ENCODE measurements at places on chromosomes 7 and 10.

GRCh38 chr7:105599551-105599950 lies 18.3 kb upstream of the EFCAB10 start:
- no peak for DNase-seq

- DNase-seq, result no peak
Observed at GRCh38 chr10:24009736-24010135, 199.2 kb upstream of the KIAA1217 start.

DNA sequence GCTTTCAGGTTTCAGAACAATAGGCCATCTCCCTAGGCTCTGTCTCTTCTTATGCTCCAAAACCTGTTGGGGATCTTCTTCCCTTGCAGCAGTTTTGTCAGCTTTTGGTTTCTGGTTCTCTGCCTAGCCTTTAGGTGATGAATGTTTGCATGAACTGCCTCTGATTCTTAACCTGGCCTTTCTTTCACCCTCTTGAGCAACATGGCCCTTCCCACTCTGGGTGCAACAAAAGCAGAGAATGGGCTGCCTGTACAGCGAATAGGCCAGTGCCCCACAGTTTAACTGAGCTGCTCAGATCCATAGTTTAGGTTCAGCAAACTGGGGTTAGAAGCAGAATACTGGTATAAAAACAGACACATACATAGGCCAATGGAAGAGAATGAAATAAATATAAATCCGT lies 18.1 kb upstream of the NUP205 start:
- DNase-seq, result no peak

DNA sequence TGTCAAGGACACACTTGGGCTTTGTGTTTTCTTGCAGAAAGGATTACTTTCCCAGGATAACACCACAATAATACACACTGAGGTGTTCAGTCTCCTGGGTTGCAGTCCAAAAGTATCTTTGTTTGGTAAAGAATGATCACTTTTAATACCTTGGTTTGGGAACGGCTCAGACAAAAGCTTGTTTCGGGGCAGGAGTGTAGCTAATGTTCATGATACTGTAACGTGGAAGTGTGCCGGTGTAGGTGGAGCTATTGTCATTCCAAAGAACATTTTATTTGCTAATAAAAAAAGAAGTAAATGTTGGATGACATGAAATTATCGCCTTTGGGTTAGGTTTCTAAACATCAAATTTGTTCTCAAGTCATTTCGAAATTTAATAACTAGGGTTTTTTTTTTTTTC lies 1.2 kb downstream of the EIF4H start:
- no peak for DNase-seq

DNA sequence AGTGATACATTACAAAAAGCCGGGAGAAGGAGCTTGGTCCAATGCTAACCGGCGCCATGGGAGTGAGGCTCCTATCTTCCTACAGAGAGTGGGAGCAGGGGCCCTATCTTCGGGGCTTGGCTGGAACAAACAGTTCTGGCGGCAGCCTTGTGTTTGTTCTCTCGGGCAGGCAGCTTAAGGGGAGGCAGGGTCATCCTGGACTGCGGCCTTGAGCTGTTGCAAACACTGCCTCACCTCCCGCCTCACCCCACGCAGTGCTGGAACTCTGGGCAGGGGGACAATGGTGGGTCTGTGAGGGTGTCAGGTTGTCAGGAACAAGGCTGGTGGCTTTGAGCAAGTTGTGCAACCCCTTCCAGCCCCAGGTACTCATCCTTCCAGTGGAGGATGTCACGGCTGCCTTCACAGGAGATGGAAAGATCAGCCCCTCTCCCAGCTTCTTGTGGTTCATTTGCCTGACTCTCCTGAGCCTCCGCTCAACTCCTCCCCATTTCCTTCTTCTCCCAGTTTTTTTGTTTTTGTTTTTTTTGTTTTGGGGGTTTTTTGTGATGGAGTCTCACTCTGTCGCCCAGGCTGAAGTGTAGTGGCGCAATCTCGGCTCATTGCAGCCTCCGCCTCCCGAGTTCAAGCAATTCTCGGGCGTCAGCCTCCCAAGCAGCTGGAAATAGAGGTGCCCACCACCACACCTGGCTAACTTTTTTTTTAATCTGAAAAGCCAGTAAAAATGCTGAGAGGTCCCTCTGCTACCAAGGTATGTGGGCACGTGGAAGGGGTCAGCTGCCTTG lies 57.4 kb downstream of the SPOCK2 start:
- no peak for DNase-seq

DNA sequence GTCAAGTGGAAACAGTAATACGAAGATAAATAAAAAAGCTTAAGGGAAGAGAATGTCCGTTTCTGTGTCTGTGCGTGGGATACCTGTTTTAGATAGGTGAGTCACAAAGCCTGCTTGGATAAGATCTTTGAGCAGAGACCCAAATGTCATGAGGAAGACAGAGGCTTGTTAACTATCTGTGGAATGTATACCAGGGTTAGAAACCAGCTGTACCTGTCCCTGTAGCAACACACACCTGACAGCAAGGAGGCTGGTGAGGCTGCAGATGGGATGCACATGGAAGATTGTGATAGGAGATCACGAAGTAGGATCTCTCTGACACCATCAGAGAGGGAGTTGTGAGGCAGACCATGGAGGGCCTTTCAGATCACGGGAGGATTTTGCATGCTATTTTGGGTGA lies 105.3 kb downstream of the ARHGAP21 start:
- DNase-seq, result no peak

GRCh38 chr7:40282858-40283257 lies 148.1 kb downstream of the SUGCT start:
- DNase-seq, result no peak

DNA sequence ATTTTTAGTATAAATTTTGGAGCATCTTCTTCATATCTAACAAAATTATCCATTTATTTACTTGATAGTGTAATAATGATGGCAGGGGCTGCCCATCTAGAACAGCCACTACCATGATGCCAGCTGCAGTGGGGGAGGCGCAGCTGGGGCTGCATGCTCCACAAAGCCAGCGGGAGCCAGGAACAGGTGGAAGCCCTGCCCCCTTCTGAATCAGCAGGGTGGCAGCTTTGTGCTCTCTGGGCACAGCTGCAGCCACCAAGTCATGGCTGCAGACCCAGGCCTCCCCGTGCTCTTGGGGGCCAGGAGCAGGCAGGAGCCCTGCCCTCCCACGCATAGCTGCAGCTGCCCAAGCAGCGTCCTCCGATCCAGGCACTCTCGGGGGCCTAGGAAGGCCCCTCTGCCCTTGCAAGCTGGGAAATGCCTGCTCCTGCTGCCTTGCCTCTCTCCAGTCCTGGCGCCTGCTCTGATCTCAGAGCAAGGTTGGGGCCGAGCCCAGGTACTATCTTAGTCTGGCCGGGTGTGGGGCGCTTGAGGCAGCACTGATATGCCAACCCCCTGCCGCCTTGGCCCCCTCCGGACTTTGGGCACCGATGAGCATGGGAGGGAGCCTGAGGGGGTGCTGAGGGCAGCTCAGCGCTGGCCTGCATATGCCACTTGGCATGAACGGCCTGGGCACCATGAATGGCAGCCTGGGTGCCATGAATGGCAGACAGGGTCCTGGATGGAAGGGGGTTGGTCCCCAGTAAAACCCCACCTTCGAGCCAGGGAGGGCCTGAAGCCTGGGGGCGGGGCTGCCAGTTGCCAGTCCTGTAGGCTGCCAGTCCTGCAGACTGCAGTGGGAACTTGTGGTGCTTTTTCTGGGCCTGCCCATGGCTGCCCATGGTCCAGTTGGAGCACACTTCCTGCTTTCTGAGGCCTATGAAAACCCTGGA lies 1110.8 kb upstream of the POT1 start:
- DNase-seq, result no peak

DNA sequence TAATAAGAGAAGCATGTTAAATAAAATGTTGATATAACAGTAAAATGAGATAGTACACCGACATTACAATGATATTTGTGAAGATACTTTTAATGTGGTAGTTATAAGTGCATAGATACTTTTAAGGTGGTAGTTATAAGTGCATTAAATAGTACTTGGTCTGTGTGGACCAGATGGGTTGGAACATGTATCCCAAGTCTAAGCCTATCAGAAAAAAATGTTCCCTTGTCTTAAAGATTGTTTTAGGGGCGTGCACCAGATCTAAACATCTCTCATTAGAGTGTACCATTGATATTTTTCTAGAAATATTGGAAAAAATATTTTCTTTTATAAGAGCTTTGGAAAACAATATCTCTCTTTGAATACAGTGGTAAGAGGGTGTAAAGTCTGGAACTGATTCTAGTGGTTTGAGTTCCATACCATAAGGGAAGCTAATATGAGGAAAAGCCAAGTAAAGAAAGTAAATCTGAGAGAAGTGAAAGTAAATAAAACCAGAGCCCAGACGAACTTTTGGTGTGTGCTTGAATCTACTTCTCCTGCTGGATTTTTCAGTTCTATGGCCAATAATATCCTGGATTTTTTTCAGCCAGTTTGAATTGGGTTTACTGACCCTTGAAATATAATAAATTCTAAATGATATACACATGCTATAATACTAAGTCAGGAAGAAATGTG lies 175.3 kb downstream of the MBL2 start:
- no peak for DNase-seq

- DNase-seq, result no peak
Observed at GRCh38 chr10:119473771-119474170, 68.7 kb downstream of the RGS10 start.

GRCh38 chr10:74049955-74050354 lies 52.0 kb downstream of the VCL start:
- no peak for DNase-seq

- no peak for DNase-seq
Observed at GRCh38 chr7:101731502-101732084, 85.8 kb upstream of the CUX1 start.

GRCh38 chr10:113534423-113534822 lies 18.4 kb upstream of the HABP2 start:
- no peak for DNase-seq

- DNase-seq, result no peak
Observed at GRCh38 chr7:17150018-17150417, 148.4 kb upstream of the AHR start.

GRCh38 chr7:40582539-40582938 lies 447.7 kb downstream of the SUGCT start:
- no peak for DNase-seq

GRCh38 chr10:89129911-89130310 lies 77.2 kb downstream of the CH25H start:
- DNase-seq, result no peak

DNA sequence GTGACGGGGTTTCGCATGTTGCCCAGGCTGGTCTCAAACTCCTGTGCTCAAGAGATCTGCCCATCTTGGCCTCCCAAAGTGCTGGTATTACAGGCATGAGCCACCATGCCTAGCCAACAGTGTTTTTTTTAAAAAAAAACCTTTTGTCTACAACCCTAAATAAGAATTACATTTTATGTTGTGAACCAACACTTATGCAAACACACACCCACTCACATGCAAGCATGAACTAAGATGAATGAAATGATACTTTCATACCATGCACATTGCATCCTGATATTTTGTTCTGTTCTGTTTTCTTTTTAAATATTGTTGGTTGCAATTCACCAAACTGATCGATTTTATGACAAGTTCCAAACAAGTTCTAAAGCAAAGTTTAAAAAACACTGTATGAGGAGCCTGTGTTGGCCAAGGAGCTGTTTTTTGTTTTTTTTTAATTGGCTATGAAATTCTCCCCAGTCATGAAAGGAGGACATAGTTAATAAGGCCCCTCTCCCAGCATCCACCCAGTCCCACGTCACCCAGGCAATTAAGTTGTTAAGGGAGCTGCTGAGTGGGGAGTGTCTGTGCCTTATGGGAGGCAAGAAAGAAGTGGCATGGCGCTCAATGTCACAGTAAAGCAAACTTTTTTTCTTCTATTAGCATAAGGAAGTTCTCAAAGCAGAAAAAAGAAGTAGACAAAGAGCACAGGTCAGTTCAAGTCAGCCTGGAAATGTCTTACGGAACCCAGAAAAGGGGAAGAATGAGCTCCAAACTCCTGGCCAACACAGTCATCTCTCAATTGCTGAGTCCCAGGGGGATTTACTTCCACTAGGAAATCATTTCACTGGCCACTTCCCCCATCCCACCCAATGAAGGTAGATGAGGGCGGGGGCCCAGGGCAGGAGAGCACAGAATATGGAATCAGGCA lies 50.1 kb downstream of the NOD1 start:
- DNase-seq, result no peak

- no peak for DNase-seq
Observed at GRCh38 chr10:10307551-10307950, 710.1 kb upstream of the CELF2 start.

DNA sequence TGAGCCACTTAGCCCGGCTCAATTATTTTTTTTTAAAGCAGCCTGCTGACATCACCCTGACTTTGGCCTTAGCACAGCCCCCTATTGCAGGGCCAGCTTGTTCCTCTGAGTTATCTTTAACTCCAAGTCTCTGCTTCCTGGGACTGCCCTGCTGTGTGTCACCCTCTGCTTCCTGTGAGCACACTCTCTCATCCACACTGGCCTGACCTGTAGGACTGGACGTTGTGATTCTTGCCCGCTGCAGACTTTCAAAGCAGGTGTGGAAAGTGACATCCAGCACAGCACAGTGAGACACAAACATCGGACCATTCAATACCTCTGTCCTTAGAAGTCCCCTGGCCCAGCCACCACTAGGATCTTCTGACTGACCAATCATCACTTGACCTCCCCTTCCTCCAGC lies 26.4 kb upstream of the HSPA12A start:
- DNase-seq, result no peak

DNA sequence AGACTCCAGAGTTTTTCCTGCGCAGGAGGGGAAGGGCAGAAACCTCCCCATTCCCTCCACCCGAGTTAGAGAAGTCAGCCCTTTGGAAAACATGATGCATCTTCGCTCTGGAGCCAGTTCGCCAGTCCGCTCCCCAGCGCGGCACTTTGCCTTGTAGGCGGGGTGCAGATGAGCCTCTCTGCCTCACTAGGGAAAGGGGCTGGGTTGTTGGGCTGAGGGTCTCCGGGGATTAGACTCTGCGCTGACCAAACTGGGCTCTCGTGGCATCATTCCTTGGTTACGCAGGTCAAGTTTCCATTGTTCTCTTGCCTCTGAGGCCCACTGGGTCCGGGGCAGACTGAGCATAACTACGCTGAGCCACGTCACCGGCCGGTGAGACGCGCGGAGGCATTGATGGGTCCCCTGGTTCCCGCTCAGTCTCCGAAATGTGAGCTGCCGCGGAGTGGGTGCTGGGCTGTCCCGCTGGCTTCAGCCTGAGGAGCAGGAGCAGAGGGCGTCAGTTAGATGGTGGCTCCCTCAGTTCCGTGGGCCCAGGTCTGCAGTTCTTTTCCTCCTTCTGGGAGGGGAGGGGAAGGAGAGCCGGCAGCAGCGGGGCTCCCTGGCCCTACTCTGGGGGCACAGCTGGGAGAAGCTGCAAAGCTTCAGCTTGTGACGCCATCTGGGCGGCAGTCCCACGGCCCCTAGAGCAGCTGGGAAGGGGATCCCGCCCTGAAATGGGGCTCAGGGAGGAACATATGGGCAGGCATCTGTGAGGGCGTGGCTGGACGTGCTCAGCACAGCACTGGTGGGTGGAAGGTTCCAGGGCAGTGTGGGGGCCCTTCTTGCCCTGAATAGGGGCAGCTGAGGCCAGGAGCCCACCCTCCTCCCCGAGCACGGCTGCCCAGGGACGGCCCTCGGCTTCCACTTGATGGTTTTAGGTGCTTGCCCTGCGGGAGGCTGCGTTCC lies 121.3 kb upstream of the BTBD16 start:
- DNase-seq, result no peak

DNA sequence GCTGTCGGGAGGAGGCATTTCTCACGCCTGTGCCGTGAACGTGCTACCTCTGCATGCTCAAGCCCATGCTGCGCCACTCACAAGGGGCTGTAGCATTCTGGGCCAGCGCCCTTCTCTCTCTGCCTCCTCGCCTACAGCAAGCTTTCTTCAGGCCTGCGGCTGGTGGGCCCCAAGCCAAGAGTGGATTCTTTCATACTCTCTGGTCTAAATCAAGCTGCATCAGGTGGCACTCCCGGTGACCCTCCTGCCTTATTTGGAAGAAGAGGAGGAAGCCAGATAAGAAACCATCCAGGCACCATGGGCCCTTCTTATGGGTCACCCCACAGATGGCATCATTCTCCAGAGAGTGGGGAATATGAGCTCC lies 86.7 kb upstream of the DUSP5 start:
- no peak for DNase-seq

Measured in stimulated activated CD8-positive, alpha-beta memory T cell treated with anti-CD3 and anti-CD28 coated beads, Interleukin-7, amount 100 ng/mL, for 24 hours (primary cell).